Activated T-cell treated with anti-CD3 and anti-CD28 coated beads for 24 hours (primary cell): ENCODE measurements at places on chromosomes 6 and 20.

GRCh38 chr6:169188475-169188874, 65.2 kb downstream of the THBS2 start:
- no peak for DNase-seq

- no peak for DNase-seq
Measured at GRCh38 chr6:5942591-5942990, 64.1 kb downstream of the NRN1 start.

DNA sequence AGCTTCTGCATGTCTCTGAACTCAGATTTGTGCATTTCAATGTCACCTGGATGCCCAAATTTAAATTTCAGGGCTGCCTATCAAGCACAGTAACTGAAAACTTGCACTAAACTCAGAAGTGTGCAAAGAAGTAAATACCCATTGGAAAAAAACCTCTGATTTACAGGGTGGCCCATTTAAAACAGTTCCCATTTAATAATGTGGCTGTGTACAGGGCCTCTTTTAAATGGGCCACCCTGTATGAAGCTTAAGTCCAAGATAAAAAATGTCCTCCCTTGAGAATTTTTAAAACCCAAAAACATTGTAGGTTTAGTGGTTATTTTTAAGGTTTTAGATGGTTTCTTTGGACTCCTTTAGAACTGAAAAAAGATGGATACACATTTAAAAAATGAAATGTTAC, 202.1 kb upstream of the RUNX2 start:
- DNase-seq: no peak

DNA sequence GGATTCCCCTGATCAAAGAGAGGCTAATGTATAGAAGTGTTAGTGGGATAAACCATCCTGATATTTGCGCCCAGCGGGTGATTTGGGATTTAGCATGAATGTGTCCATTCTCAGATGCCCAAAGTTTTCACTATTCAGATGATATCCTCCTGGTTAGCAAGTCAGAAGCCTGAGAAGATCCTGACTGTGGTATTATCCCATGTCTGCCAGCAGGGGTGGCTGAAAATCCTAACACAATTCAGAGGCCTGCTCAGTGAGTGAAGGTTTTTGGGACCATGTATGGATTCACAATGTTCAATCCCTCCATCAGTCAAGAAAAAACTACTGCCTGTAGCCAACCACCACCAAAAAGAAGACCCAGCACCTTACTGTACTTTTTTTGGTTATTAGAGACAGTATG, 34.1 kb upstream of the SPACA1 start:
- DNase-seq: no peak

DNA sequence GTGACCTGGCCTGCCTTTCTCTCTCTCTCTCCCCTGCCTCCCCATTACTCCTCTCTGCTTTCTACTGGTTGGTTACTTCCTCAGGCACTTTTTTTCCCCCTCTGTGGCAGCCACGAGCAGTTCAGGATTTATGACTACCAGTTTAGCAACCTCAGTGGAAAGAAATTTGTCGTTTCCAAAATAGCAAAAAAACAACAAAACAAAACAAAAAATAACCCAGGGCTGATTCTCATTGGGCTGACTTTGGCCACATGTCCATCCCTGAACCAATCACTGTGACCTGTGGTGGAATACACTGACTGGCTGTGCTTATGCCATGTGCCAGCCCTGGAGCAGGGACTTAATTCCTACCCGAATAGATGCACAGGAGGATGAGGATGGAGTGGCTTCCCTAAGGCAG, 137.4 kb downstream of the TFAP2C start:
- DNase-seq: no peak

DNA sequence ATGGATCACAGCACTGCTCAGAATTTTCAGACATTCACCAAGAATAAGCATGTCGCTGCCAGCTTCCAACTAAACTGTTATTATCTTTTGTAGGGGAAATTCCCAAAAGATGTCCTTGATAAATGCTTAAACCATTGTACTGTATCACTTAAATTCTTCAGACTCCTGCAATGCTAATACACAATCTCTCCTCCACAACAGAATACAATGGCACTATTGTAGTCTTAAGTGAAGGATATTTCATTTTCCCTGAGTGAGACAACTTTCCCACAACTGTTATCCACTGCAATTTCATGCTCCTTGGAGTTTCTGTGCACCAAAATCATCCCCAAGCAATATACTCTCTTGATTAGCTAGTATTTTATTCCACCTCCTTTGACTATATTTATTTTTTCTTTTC, 189.7 kb downstream of the COL9A1 start:
- no peak for DNase-seq

DNA sequence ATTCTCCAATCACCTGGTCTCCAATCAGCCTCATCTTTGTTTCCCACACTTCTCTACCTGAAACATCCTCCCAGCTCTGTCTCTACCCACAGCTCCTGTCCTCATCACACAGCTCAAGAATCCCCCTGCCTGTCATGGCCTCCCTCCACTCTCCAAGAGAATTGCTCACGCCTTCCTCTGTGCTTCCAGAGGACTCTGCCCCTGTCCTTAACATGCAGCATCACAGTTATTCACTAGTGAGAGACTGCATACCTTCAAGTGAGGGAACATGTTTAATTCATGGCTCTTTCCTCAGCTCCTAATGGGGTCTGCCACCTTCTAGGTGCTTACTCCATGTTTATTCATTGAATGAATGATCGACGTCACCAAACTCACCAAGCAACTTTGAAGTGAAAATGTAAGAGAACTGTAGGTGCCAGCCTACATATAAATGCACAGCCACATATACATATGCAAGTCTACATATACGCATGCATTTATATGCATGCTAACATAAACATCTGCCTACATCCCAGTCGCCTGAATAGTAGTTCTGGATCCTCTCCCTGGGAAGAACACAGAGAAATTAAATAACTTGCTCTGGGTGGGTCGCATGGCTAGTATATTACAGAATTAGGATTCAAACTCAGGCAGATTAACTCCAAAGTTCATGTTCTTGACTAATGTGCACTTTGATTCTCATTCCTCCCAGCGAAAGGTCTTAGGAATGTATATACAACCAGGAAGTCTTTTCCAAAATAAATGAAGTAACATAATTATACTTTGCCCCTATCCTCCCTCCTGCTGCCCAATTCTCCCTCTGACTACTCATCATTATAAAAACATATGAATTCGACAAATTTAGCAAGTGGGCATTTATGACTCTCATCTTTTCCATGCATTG, 295.6 kb downstream of the MAFB start:
- DNase-seq: no peak

GRCh38 chr6:169915769-169916550, 164.5 kb downstream of the ERMARD start:
- DNase-seq: no peak
